ENCODE measurements at places on chromosomes 16 and 17.

DNA sequence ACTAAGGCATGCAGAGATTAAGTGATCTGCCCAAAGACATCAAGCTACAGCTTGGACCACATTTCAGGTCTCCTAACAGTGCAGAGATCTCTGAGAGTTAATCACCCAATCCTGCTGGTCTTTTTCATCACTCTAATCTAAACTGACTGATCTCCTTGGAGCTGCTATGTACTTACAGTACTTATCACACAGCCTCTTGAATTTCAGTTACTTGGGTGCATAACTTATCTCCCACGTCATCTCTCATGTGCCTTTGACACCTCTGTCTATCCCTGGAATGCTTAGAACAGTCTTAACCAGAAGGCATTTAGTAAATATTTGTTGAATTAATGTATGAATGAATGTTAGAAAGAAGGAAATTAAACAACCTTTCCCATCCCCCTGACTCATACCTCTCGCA is 139.0 kb downstream of the SNX11 start:
- DNase-seq = no peak

GRCh38 chr17:74805591-74805991 is 29.4 kb upstream of the NAT9 start:
- DNase-seq = no peak

DNA sequence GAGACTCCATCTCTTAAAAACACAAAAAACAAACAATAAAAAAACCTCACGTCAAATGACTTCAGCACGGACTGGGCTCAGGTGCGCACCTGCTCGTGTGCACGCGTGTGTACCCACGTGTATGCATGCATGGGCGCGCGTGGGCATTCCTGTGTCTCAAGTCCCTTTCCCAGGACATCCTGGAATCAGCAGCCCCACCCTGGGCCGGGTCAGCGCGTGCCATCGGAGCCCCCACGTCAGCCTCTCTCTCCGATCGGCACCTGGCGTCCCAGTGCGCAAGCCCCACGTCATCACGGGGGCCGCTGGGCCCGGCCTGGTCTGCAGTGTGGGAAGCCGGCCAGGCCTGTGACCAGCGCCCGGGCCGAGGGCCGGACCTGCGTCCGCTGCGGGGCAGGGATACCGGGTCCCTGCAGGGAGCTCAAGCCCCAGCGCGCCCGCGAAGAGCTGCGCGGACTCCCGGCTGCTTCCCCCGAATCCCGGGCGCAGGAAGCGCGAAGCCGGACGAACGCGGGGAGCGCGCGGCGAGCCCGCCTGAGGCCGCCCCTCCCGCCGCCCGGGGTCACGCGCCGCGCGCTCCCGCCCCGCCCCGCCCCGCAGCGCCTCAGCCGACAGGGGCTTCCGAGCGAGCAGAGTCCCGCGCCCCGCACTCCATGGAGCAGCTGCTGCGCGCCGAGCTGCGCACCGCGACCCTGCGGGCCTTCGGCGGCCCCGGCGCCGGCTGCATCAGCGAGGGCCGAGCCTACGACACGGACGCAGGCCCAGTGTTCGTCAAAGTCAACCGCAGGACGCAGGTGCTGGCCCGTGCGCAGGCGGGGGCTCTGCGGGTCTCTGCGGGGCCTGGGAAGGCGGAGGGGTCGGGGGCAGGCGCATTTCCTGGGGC is at the start of gene FN3K:
FN3K (plus strand) TSS at position 629 of the 880 bp plus-strand sequence; CDS start at position 651, 22 bp downstream.
- DNase-seq = peak; percentile 82

- no peak for DNase-seq
Observed at GRCh38 chr16:51357839-51358238, 206.8 kb upstream of the SALL1 start.

DNA sequence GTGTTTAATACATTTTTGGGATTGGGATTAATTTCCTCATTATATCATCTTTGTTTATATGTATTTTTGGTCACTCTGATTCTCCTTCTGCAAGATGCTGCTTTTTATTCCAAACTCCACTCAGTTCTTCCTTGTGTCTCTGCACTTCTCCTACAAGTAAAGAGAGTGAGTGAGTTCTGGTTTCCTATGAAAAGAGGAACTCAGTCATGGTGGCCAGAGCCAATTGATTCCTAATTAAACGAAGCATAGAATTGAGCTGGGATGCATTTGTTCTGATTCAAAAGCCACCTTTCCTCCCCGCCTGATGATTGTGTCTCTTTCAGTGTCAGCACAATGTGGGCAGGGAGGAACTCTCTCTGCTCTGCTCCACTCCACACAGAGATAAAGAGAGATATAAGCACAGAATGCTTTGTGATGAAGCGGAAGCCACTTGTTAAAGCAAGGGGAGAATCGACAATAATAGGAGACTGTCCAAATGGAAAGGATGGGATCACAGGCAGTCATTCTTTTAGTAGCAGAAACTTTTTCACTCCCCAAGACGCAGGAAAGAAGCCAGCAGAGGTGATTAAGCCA is 121.3 kb upstream of the GOT2 start:
- DNase-seq = no peak

DNA sequence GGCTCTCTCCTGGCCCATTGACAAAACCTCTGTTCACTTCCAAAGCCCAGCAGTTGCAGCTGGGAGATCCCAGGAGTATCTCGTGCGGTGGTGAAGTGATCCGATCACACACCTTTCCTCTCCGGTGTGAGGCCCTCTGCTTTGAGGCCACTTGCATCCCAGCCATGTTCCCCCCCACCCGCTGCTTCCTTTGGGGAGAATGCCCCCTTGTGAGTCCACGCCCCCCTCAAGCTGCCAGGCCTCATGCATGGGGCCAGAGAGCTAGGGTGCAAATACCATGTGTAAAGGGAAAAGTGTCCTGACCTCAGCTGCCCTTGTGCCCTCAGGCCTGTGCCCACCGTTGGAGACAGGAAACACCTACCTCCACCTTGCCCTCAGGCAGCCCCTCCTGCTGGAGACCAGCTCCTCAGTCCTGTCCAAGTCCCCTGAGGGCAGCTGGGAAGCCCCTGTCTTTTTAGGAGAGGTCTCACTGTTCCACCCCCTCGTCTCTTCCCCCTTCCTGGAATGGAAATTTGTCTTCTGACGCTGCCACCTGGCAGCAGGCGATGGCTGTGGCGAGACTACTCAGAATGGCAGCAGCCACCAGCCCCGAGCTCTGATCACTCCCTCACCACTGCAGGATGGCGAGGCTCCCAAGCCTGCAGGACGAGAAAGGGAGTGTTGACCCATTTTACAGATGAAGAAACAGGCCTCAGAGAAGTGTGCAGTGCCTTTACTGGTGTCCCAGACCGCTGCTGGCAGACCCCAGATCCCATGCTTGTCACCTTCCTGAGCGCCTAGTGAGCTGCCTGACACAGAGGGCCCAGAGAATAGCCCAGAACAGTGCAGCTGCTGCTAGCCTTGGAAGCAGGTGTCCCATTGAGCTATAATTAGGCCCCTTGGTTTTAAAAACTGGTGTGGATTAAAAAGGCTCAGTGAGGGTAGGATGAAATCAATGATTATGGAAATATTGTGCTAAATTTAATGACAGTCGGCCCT is 120.6 kb upstream of the CACNG5 start:
- no peak for DNase-seq

DNA sequence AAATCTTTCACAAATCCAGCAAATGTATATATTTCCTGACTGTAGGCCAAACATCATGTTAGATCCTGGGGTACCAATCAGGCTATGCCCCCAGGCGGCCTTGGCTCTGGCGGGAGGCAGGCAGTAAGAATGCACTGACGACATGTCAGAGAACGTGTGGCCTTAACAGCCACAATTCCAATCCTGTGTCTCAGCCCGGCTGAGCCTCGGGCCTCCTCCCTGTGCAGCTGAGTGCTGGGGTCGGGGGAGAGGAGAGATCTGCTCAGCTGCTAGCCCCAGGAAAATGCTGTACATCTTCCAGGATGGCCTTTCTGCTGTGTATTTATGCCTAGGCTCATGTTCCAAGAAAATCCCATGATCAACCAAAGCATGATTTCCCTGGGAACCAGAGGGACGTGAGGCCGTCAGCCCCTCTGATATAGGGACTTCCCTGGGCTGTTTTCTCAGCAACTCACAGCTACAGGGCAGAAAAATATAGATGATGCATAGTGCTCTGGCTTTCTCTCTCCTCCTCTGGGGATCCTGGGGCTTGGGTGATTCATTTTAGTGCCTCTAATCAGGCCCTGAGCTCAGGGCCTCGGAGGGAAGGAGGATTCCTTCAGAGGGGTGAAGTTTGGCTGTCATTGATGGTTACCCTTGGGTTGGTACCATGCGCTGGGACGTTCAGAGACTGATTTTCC is 604.0 kb downstream of the HS3ST4 start:
- DNase-seq = no peak

GRCh38 chr16:50644729-50645128 is 36.4 kb downstream of the SNX20 start:
- DNase-seq = peak; percentile 15

- DNase-seq = peak; percentile 73
Observed at GRCh38 chr17:69492410-69493071, 78.0 kb downstream of the MAP2K6 start.

DNA sequence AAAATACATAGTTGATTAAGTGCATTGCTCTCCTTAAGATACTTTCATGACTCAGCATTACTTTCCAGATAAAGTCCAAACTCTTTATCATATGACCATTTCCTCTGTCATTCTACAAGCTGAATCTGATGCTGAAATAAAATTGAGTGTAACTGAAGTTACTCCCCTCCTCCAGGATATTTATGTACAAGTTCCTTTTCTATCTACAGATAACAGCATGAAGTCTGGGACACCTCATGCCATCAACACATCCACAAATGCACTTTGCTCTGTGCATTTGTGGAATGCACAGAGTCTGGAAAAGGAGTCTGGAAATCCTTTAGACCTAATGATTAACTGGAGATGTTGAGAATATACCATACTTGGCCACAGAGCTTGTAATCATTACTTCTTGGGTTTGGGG is 60.5 kb downstream of the ACSM2B start:
- no peak for DNase-seq

GRCh38 chr16:69867784-69868560 is 83.2 kb upstream of the CLEC18A start:
- peak; percentile 38 for DNase-seq

GRCh38 chr17:8153031-8153451 is 837 bp upstream of the PER1 start:
- DNase-seq = no peak

DNA sequence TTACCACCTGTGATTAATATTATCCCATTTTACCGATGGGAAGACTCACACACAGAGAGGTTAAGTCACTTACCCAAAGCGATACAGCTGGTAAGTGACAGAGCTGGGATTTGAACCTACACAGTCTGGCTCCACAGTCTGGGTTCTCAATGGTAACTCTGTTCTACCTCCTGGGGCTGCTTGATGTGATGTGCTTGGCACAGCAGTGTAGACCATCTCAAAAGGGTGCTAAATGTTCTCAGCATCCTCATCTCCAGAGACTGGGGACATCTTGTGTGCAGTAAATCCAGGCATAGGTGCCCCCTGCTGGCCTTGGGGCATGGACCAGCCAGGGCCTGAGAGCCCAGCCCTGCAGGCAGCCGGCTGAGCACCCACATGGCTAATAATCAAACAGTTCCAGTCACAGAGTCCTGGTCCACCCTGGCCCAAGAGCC is 15.4 kb upstream of the KATNB1 start:
- peak; percentile 55 for DNase-seq

DNA sequence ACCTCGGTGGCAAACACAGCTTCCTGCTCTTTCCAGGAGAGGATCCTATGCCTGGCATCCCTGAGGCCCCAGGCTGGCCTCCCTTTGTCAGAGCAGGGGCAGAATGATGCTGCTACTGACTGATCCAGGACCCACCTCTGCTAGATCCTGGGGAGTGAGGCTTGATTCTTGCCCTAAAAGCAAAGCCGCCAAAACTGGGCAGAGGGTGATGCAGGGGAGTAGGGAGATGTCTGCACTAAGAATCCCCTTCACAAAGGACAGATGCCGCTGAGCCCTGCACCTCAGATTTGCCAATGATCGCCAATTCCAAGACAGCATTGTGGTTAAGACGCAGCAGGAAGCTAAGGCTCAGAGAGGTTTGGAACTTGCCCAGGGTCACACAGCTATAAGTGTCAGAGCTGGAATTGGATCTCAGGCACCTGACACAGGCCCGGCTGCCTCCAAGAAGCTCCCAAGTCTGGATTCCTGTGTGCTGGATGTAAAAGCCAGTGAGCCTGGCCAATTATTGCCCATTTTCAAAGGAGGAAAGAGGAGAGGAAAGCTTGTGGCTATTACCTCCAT is 60.7 kb upstream of the TNRC6C start:
- no peak for DNase-seq

GRCh38 chr17:71677439-71677838 is 443.4 kb upstream of the SOX9 start:
- DNase-seq = no peak
